ENCODE measurements at places on chromosomes 2 and 18.
A peak's percentile ranks its signal among the peaks of the same experiment; 100 is the strongest.

DNA sequence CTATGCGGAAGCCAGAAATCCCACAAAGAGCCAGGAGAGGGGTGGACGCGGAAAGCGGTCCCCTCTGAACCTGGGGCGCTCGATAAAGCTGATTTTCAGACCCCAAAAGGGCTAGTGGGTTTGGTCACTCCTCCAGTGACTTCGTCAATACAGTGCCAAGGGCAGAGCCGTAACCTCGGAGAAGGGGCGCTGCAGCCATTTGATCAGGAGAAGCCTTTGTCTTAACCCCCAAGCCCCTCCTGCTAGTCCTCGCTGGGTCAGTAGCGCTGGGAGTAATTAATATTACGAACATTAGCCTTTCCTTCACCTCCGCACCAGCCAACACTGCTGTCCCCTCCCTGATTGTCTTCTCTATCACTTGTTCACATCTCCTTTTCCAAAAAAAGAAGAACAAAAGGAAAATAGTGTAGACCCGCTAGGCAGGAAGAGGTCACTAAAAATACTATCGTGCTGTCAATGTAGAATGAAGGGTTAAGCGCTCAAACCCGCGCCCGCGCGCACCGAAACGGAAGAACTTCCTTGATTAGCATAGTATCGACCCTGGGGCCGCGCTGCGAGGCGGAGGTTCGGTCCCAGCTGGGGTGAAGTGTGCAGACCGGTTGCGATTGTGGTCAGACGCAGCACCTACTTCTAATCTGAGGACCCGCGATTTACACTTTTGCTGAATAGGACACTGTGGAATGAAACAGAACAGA, 63.2 kb upstream of the MAPRE2 start:
- peak; percentile 44 for DNase-seq

GRCh38 chr18:63098018-63098981, 221.3 kb downstream of the BCL2 start:
- no peak for DNase-seq

DNA sequence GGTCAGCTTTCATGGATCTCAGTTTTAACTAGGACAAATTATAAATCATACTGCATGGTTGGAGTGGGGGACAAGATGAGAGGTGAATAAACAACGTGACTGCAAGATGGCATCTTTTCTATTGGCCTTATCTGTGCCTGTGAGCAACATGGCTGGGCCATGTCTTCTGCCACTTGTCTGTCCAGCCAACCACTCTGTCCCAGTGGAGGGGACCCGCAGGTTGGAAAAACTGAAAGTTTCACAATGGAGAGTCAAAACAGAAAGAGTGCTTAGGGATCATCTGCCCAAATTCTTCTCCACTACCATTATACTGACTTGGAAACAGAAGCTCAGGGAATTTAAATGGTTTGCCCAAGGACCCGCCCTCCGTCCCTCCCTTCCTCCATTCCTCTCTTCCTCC, 104.1 kb downstream of the ALK start:
- DNase-seq = no peak

- no peak for DNase-seq
These were observed 100.6 kb upstream of the ITGA4 start for GRCh38 chr2:181356526-181357130.

GRCh38 chr2:98460573-98461497, 16.2 kb downstream of the INPP4A start:
- no peak for DNase-seq

- DNase-seq = no peak
These were observed 211.1 kb upstream of the FAM98A start for GRCh38 chr2:33810046-33810835.

DNA sequence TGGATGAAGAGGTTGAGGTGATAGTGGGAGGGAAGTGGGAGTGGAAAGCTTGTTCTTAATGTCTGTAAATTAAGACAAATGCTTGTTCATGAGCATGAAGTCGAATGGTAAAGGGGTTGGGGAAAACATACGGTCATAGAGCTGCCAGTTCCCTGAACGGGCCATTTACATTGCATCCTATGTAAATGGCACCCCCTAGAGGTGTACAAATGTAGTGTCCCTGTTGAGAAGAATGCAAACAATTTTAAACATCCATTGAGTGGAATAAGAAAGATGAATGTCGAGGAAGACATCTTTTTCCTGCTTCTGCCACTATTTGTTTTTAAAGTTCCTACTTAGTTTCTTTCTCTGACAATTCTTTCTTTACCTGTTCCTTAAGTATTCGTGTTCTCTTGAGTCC, 155.7 kb downstream of the RDH14 start:
- no peak for DNase-seq

DNA sequence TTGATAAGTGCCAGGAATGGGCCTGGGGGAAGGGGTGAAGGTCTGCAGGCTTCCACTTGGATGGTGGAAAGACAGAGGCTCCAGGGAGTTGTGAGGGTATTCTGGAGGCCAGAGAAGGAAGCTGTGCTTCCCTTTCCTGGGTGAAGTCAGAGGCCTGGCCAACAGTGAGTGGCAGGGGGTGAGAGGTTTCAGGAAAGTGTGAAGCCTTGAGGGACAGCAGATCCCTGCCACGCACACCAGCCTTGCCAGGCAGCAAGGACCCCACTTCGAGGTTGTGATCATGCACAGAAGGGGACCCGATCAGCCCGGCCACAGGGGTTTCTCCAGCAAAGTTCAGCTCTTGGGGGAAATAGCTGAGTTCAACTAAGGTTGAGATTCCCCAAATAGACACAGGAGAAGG, 66.5 kb downstream of the SMAD7 start:
- no peak for DNase-seq

DNA sequence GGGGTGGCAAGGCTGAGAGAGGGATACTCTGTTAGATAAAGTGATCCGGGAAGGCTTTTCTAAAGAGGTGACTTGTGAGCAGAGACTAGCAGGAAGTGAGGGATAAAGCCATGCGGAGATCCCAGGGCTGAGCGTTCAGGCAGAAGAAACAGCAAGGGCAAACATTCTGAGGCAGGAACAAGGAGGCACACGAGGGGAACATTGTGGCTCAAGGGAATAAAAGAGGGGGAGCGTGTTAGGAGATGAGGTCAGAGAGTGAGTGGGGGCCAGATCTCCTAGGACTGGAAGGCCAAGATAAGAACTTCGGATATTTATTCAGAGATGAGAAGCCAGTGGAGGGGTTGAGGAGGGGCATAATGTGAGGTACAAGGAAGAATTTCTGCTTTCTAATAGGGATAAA, 67.1 kb downstream of the ACTR2 start:
- no peak for DNase-seq

GRCh38 chr2:27622921-27623384, 5.9 kb downstream of the CCDC121 start:
- no peak for DNase-seq

- DNase-seq = no peak
These were observed 26.0 kb downstream of the CTAGE1 start for GRCh38 chr18:22391407-22392345.

GRCh38 chr2:101732199-101732598, 34.7 kb downstream of the MAP4K4 start:
- no peak for DNase-seq

GRCh38 chr18:57859314-57859713, 56.2 kb upstream of the ATP8B1 start:
- DNase-seq = no peak

DNA sequence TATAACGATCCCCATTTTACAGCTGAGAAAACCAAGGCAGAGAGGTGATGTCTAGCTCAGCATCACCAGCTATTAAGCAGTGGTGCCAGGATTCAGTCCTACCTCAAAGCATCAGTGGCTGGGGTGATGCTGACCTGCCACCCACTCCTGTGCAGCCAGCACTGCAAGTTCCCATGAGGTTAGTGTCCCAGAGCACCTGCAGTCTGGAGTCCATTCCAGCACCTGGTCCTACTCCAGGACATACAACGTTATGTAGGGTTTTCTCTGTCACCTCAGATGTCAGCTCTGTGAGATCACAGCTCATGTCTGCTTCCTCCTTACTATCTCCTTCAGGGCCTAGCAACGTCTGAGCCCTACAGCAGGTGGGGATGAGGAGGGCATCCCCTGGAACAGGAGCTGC, 328.0 kb upstream of the HS6ST1 start:
- DNase-seq = no peak

DNA sequence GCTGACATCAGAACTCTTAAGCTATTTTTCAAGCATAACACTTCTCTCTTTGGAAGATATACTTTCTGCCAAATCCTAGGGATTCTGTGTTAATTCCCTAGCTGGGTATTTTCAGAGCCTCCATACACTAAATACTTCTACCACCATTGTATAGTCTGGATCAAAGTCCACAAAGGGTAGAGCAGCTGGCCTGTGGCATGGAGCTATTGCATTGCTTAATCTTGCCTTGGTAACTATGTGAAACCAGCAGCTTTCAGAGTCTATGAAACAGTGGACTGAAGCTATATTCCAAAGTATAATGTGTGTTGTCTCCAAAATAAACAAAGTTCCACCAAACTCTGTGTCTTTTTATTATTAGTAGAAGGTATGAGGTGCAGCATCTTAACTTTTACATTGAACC, 296.9 kb upstream of the CDH19 start:
- no peak for DNase-seq

- no peak for DNase-seq
These were observed 58.2 kb upstream of the ST6GAL2 start for GRCh38 chr2:106944215-106944614.

- DNase-seq = no peak
These were observed 49.3 kb upstream of the ROCK2 start for GRCh38 chr2:11393711-11394236.

DNA sequence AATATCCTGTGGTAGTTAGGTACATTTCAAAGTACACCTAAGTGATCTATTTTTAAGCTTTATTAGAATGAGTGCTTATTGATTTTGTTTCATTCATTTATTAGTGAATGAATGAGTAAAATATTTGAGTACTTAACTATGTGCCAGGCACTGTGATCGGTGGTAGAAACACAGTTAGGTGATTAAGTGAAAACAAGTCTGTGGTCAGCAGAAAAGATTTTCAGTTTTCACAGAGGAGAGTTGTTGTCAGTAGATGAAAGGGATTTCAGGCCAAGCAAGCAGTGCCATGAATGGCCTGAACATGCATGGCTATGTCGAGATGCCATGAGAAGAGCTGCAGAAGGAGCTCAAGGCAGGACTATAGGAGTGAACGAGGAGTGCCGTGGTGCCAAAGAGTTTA, 85.9 kb downstream of the SPTBN1 start:
- no peak for DNase-seq

DNA sequence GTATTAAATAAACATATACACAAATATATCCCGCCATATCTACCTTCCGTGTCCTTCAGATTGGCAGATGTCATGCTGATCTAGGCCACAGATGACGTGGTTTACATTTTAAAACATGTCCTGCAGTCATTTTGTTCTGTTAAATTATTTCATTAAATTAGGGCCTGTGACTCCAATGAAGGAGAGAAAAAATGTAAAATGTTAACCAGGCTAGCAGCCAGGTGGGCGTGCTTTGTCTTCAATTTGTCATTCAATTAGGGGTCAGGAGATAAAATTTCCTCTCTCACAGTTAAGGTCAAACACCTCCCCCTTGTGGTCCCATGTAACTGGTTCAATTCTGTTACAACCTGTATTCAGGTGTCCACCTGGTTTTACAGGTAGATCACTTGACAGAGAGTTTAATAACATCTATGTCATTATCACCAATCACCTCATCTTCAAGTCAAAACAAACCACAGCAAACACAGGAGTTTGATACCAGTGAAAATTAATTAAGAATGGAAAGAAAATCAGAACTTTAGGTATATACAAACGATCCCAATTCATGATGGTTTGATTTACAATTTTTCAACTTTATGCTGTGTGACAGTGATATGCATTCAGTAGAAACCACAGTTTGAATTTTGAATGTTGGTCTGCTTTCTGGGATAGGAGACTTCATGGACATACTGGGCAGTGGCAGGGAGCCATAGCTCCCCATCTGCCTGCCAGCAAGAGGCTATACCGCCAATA, 339.4 kb downstream of the CMPK2 start:
- peak; percentile 28 for DNase-seq

DNA sequence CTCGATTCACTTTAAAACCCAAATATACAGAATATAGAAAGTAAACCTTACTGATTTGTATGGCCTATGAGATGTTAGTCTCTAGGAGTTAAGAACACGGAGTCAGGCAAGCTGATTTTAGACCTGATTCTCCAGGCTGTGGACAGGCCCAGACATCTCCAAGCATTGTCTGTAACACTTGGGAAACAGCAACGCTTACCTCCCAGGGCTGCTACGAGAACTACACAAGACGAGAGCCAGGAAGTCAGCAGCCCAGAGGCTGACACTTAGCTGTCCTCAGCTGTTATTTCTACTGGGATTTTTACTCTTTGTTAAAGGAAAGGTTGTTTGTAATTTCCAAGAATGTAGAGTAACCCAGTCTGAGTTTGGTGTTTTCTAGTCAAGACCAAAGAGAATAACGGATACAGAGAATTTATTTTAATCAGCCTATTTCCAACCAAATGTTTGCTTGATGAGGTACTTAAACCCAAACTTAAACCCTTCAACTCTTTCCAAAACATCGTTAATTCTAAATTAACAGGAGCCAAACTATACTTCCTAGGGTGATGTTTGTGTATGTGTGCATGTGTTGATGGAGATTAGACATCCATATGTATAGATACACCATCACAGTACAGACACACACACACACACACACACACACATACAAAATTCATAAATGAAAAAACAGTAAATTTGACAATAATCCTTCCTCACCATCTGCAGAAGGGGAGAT, 123.4 kb downstream of the LAMA1 start:
- DNase-seq = no peak

DNA sequence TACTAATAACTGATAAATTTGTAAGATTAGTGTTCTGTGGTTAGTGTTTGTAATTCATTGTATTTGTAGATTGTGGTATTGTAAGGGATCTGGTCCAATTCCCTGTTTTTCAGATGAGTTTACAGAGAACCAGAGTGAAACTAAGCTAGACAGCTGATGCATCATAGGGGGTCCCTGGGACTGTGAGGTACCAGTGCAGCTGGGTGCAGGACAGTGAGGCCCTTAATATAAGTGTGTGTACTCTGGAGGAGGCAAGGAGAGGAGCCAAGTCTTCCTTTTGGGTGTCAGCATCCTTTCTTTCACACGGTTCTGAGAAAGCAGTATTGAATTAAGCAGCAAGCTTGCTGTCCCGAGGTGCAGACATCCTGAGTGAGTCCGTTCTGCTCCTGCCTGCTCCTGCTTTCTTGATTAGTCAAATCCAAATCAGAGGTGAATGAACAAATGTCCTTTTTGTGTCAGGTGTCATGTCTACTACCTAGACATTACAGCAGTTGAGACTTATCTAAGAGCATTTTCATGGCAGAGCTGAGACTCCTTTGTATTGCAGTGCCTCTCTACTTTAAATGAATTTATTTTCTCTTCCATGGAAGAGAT, 194.9 kb downstream of the MCFD2 start:
- no peak for DNase-seq

DNA sequence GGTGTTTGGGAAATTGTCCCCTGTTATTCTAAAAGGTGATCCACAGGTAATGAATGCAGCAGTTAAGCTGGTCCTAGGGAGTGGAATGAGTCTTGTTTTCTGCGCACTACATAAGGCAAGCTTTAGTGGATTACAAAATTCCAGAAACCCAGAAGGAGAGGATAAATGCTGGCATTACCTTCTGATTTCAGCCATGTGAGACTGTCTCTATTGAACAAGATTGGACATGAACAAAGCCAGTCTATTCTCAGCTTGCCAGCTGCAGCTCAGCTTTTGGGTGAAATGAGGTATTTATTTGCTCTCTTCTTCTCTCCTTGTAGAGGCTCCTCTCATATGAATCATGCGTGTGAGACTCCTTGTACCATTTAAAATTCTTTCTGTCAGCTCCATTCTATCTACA, 944.9 kb downstream of the CNTNAP5 start:
- no peak for DNase-seq
